ENCODE measurements at places on chromosomes 6 and 20.

GRCh38 chr20:53321596-53321995, 272.0 kb downstream of the ZNF217 start:
- DNase-seq = no peak

- DNase-seq = no peak
Measured at GRCh38 chr20:17987988-17988387, 19.2 kb downstream of the MGME1 start.

DNA sequence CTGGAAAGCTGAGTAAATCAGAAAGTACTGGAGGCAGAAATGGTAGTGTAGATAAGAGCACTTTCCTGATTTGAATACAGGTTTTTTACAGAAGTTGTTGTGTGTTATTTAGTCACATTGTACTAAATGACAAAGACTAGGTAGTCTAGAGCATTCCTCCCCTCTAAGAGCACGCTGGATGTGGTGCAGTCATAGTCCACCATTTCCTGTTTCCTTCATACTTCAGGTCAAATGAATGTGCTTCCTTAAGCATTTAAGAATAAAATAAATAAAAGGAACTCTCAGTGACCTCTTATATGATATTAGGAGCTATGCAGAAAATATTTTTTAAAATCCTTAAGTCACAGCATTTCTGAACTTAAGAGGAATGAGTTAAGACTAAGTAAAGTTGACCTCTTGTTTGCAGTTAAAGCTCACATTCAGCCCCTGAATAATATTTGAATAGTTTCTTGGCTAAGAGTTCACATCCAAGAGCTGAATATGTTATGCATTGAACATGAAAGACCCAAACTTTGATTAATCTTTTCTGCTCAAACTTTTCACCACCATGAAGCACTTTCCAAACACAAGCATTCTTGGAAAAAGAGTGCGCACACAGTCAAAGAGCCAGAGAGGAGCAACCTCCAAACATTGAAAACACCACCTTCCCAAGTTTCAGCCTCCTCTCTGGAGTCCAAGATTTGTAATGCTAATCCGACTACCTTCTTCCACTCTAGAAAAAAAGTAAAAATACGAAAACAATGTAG, 53.4 kb upstream of the TMEM30A start:
- DNase-seq = no peak

GRCh38 chr6:26103141-26103769, 16.0 kb downstream of the HFE start:
- no peak for DNase-seq

DNA sequence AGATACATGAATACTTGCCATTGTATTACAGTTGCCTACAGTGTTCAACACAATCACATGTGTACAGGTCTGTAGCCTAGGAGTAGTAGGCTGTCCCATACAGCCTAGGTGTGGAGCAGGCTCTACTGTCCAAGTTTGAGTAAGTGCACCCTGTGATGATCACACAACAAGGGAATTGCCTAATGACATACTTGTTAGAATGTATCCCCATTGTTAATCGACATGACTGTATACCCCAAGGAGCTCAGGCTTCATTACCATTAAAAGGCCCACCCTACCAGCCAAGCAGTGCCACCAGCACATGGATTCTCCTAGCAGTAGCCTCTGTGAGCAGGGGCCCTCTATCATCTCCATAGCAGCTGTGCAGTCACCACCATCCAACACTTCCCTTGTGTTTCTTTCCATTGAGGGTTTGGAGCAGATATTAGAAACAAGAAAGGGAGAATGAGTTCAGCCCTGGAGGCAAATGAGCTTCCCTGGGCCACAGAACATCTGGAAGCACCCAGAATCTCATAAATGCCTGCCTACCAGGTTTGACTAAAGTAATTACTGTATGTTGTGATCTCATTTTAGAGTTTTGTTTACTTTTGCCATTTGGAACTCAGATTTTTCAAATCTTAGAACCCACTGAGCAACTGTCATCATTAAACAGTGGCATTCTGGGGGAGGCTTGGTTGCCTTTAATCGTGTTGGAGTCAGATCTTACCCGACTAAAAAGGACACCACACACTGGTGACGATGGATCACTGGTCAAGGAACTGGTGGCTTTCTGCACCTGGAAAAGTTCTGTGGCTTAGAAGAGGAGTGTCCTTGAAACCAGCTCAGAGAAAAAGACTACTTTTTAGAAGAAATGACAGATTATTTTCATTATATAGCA, 104.9 kb downstream of the TULP4 start:
- no peak for DNase-seq

GRCh38 chr6:158041370-158041769, 59.7 kb downstream of the SYNJ2 start:
- DNase-seq = no peak

DNA sequence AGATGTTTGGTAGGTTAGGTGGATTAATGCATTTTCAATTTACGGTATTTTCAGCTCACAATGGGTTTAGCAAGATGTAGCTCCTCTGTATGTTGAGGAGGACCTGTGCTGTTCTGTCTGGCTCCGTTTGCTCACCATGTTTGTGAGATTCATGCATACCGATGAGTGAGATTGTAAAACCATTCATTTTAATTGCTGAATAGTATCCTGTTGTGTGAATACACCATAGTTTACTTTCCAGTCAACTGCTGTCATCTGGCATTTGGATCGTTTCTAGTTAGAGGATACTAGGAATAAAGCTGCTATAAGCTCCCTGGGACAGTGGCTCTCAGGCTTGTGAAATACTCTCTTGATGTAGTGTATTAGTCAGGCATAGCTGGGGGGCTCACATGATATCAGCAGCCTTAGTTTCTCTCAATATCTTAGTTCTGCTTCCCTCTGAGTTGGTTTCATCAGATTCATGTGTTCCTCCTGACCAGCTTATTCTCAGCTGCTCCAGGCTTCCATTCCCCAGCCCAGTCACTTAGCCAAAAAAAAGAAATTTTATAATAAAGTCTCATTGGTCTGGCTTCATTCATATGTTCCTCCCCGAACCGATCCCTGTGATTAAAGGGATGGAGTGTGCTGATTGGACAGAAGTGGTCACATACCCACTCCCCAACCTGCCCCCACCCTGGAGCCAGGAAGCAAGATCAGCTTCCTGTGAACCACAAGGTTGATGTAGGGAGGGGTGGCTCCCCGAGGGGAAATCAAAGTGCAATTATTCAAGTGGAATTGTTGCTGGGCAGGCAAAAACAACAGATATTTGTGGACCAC, 10.9 kb upstream of the B4GALT5 start:
- peak; percentile 64 for DNase-seq

- no peak for DNase-seq
Measured at GRCh38 chr6:131004387-131004755, 58.7 kb downstream of the EPB41L2 start.

DNA sequence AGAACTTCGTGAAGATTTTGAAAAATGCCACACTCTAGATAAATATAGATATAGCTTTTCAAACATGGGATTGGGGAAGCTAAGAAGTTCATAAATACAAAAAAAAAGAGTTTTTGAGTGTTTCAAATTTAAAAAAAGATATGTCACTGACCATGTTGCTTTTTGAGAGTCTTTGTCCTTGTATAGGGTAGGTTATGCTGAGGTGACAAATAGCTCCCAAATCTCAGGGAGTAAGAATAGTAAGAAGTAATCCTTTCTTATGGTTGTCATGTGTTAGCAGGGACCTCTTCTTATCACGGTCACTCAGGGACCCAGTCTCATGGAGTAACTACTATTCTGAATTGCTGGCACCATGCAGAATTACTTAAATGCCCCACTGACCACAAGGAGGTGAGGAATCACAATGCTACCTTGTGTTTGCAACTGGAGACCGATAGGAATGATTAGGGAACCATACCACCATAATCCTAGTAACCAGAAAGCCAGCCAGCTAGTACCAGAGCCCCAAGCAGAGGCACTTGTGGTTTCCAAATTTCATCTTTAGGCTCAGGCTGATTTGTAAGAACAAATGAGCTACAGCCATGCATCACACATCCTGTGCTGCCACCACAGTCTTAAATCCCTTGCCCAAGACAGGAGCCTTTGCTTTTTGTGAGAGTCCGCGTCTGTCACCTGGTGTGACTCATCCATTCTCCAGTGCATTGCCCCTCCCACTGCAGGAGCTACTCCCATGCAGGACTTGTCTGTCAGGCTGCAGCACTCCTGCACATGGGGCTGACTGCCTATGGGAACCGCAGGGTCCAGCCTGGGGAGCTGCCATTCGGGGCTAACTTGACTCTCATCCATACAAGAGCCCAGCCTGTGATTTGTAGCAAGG, 42.4 kb upstream of the ADGRF4 start:
- DNase-seq = peak; percentile 83

DNA sequence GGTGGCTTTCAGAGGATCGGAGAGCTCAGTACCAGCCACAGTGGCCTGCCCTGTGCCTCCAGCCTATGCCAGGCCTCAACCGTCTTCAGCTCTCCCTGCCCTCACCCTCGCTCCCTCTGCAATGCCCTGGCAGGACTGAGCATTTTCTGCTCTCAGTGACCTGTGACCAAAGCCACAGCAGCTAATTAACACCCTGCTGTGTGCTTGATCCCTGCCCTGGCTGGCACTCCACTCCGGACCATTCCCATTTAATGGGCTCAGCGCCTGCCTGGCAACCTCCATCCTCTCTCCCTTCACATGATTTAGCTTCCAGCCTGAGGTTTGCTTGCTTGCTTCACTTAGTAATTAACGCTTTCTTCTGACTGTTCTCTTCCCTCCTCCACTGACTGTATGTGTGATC, 287.5 kb downstream of the LRFN2 start:
- no peak for DNase-seq

DNA sequence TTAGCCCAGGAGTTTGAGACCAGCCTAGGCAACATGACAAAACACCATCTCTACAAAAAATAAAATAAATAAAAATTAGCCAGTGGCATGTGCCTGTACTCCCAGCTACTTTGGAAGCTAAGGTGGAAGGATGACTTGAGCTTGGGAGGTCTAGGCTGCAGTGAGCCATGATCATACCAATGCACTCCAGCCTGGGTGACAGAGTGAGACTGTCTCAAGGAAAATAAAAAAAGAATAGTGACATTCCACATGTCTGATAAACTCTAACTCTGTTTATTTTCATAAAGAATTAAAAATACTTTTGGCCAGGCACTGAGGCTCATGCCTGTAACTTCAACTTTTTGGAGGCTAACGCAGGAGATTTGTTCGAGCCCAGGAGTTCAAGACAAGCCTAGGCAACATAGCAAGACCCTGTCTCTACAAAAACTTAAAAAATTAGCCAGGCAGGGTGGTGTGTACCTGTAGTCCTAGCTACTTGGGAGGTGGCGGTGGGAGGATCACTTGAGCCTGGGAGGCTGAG, 115.1 kb downstream of the GJA1 start:
- no peak for DNase-seq

GRCh38 chr20:57498425-57499400, 26.2 kb downstream of the CTCFL start:
- peak; percentile 66 for DNase-seq

- DNase-seq = no peak
Measured at GRCh38 chr20:48717095-48717672, 110.6 kb downstream of the PREX1 start.

DNA sequence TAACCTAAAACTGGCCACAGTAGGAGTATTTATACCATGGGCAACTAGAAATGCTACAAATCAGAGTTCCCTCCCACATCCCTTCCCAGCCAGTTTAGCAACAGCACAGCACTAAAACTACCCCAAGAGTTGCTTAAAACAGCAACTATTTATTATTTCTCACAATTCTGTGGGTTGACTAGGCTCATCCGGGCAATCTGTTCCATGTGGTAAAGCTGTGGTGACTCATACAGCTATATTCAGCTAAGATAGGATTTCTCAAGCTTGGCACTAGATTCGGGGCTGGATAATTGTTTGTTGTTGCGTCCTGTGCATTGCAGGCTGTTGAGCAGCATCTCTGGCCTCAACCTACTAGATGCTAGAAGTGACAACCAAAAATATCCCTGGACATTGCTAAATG, 8.6 kb upstream of the HECA start:
- DNase-seq = peak; percentile 73

DNA sequence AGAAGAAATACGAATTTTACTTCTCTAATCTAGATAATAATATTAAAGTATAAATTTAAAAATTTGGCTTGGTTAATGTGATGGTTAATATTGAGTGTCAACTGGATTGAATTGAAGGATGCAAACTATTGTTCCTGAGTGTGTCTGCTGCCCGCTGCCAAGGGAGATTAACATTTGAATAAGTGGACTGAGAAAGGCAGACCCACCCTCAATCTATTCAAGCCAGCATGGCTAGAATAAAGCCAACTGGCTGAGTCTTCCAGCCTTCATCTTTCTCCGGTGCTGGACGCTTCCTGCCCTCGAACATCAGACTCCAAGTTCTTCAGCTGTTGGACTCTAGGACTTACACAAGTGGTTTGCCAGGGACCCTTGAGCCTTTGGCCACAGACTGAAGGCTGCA, 152.7 kb downstream of the TBXT start:
- no peak for DNase-seq

GRCh38 chr20:3679749-3680700, 1.8 kb downstream of the ADAM33 start:
- no peak for DNase-seq

- no peak for DNase-seq
Measured at GRCh38 chr6:113397236-113397635, 459.9 kb upstream of the MARCKS start.

GRCh38 chr20:25011831-25012241, 19.3 kb upstream of the APMAP start:
- DNase-seq = no peak

DNA sequence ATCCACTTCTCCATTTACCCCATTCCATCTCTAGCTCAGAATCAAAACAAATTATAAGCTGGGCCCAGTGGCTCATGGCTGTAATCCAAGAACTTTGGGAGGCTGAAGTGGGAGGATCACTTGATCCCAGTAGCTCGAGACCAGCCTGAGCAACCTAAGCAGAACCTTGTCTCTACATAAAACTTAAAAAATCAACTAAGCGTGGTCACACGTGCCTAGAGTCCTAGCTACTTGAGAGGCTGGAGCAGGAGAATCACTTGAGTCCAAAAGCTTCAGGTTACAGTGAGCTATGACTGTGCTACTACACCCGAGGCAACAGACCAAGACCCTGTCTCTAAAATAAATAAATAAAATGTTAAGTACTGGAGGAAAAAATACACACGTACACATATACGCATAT, 74.7 kb upstream of the RUNX2 start:
- DNase-seq = no peak

DNA sequence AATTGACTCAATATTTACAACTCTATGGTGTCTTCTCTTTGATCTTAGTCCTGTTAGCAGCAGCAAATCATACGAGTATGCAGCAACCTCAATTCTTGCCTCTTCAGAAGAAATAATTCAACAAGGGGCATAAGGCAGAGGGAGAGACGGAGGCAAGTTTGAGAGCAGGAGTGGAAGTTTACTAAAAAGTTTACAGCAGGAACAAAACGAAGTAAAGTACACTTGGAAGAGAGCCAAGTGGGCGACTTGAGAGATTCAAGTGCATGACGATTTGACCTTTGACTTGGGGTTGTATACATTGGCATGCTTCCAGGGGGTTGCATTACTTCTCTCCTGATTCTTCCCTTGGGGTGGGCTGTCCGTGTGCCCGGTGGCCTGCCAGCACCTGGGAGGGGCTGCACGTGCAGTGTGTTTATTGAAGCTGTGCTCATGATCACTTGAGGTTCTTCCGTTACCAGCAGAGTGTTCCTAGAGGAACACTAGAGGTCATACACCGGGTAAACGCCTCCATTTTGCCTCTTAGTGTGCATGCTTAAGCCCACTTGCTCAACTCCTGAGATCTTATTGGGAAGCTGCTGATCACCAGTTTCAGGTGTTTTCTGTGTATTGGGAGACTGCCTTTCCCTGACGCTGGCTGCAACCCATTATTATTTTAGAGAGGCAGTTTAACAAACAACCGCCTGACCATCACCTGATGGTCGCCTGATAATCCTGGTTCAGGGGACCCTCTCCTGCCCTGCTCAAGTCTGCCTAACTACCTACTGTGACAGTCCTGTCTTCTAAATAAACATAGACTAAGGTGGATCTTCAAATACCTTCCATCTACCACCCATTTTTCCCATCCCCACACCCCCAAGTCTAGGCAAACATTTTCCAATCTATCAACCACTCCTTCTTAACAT, 172.4 kb upstream of the MYLIP start:
- no peak for DNase-seq

All from activated CD4-positive, alpha-beta T cell treated with anti-CD3 and anti-CD28 coated beads, Interleukin-2, amount 10 ng/mL, durations not matched to agents 24 days and 14 days (primary cell).